ENCODE measurements at places on chromosomes 7 and 10. TPM values are rescaled to one million over a fixed set of nuclear protein-coding genes. Genes with fewer than 3 reads are reported as not detected.

DNA sequence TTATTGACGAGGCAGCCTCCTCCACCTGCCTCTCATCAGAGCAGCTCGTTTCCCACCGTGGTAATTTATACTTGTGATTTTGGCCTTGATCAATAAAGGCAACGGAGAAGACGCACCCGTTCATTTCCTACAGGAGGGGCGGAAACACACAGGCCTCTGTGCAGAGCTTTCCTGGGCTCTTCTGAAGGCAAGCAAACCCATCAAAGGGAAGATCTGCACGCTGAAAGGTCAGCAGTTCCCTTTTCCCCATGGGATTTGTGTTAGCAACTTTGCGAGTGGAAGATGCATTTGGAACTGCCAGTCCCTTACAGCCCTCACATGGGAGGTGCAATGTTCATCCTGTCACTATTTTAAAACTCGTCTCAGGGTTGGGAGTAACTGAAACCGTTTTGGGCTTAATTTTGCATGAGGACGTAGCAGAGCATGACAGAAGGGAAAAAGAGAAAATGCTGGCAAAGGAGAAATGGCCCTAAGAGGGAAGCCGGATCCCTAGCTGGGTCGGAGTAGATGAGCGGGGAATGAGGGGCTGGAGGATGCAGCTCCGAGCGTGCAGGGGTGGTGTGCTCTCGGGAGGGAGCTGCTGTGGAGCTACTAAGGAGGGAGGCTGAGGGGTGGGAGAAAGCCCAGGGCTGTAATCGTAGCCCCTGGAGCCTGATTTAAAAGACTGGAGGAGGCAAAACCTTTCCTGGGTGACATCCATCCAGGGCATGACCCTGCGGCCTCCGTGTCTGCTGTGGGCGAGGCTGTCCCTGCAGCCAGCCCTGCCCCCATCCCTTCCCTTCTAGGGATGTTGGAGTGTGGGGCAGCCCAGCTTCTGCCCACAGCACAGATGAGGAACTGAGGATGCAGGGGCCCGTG is 111.1 kb upstream of the FAM20C start:
- H3K36me3 ChIP-seq, result no peaks in the 10 kb centered on the region
- H3K27ac ChIP-seq, result no peak overlapping the region
- no peak overlapping the region for H3K4me3 ChIP-seq
- no peak for DNase-seq
- H3K4me1 ChIP-seq, result no peaks in the 10 kb centered on the region

The GPC2 gene
- total RNA-seq, result 3.7 TPM

- peaks cover 10% of the 10 kb centered on the region for H3K27me3 ChIP-seq
- no peaks in the 10 kb centered on the region for H3K4me1 ChIP-seq
- H3K27ac ChIP-seq, result no peak overlapping the region
- no peak overlapping the region for H3K4me3 ChIP-seq
- DNase-seq, result no peak
These were observed 750.7 kb upstream of the SORCS1 start for GRCh38 chr10:107915215-107915610.

GRCh38 chr10:44512431-44513022 is 127.6 kb upstream of the CXCL12 start:
- H3K27ac ChIP-seq, result no peak overlapping the region
- no peak overlapping the region for H3K4me3 ChIP-seq
- H3K36me3 ChIP-seq, result no peaks in the 10 kb centered on the region
- no peaks in the 10 kb centered on the region for H3K27me3 ChIP-seq

The USP6NL gene
- total RNA-seq, result 2.3 TPM

DNA sequence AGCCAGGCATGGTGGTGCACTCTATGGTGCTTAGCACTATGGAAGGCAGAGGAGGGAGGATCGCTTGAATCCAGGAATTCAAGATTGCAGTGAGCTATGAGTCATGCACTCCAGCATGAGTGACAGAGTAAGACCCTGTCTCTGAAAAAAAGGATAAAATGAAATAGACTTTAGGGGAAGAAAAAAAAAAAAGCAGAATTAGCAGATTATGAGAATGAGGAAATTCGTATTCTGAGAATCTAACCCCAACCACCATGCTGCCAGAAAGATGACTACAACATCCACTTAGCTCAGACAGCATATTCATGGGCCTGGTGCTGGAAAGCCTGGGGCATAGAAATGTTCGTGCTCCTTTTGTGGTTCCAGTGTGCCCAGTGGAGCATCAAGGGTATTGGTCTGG is 63.3 kb downstream of the TMEM26 start:
- H3K27me3 ChIP-seq, result no peaks in the 10 kb centered on the region
- DNase-seq, result no peak
- H3K4me3 ChIP-seq, result no peak overlapping the region
- no peaks in the 10 kb centered on the region for H3K4me1 ChIP-seq

Measured in activated CD8-positive, alpha-beta T cell treated with anti-CD3 and anti-CD28 coated beads for 36 hours (primary cell).